ENCODE measurements at places on chromosomes 4 and X. TPM values are rescaled to one million over a fixed set of nuclear protein-coding genes. Genes with fewer than 3 reads are reported as not detected.

GRCh38 chr4:175947117-175947722, 118.4 kb upstream of the WDR17 start:
- ATAC-seq, result no peak

GRCh38 chr4:12926189-12927066, 557.7 kb downstream of the RAB28 start:
- ATAC-seq, result no peak

DNA sequence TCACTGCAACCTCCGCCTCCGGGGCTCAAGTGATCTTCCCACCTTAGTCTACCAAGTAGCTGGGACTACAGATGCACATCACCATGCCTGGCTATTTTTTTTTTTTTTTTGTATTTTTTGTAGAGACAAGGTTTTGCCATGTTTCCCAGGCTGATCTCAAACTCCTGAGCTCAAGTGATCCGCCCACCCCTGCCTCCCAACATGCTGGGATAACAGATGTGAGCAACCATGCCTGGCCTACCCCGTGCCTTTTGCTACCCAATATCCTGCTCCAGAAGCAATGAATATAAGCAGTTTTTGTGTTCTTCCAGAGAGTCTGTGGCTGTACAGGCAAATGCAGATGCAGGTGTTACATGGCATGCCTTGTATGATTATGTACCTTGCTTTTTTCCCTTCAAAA, 50.5 kb downstream of the TBC1D14 start:
- ATAC-seq, result no peak

DNA sequence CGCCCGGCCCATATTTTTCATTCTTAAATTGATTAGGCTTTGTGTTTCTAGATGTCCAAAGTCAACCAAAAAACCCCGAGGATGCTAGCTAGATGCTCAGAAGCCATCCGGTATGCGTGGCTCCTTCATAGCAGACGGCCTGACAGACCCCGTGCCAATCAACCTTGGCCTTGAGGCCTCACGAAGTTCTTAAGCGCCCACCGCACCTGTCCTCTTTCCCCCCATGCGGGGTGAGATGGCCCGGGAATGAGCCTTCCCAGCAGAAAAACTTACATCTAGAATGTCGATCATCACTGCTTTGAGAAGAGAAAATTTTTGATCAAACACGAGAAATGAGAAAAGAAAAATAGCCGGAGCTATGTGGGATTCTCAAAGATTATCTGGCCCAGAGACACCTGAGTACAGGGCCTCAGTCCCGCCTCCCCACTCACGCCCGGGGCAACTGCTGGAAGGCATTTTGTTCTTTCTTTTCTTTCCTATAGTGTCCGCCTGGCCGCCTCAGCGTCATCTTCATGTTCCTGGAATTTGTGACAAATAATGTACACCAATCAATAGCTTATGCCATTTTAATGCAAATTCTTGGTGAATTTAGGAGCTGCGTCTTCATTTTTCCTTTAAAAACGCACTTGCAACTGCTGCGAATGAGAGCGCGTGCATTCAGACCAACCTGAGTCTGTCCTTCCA, 1.6 kb upstream of the NAT8L start:
- ATAC-seq, result no peak

DNA sequence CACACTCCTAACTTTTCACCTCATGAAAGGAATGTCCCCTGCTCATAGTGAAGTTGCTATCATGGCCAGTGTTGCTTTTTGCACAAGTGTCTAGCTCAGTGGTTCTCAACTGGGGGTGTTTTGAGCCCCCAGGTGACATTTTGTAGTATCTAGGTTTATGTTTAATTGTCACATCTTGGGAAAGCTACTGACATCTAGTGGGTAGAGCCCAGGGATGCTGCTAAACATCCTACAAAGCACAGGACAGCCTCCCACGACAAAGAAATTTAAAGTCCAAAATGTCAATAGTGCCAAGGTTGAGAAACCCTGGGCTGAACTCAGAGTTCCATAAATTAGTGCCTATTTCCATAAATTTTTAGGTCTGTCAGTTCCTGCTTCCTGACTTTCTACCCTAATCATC, 70.7 kb upstream of the HCCS start:
- no peak for ATAC-seq

The PIGA gene
- 17.5 TPM for total RNA-seq

The MND1 gene
- total RNA-seq, result 4.4 TPM

The DOCK11 gene
- 9.3 TPM for total RNA-seq

DNA sequence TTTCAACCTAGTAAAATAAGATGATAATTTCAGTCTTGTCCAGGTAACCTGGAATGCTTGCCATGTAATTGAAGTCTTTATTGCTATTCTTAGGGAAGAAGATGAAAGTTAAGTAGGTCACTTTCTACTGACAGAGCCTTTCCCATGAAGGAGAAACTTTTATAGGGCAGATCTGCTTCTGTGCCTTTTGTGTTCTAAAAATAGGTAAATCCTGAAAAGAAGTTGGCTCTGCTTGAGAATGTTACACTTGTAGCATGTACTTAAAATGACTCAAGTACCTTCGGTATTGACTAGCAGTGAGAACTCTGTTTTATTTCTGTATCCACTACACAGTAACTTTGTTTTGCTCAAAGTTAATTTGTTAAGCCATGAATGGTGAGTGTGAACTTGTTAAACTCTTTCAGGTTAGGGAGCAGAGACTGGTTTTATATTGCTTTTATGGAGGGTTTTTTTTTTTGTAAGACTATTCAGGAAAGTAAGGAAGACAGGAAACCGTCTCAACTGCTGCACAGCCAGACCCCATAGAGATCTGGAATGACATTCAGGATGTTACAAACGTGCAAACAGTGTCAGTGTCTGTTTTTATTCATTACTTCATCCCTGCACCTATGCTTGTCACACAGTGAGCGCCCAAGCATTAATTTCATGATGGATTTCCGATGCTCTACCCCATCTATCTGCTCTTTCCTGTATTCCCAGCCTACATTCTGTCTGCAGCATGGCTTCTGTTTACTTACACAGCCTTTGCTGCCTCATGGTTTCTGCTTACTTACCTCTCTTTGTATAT, 53.0 kb downstream of the SEPTIN11 start:
- ATAC-seq, result no peak

The PABPC5 gene
- not detected for total RNA-seq

The IL1RAPL1 gene
- total RNA-seq, result 0.12 TPM

DNA sequence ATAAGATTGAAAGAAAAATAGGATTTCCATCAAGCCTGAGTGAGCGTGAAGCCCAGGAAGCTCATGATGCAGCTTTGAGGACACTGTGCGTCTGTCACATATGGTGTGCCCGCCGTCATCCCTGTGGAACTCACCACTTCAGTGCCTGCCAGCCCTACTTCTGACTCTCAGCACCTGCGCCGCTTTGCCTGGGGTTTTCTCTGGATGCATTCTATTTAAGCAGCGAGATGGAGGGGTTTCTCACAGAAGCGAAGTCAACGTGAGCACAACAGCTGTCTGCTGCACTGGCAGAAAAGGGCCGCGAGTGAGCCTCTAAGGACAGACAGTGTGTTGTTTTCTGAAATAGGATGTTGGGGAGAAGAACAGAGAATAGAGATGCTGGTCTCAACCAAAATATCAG, 6.2 kb upstream of the TMEM128 start:
- no peak for ATAC-seq

GRCh38 chrX:112380541-112381278, 298.1 kb upstream of the TRPC5 start:
- ATAC-seq, result no peak

- ATAC-seq, result no peak
Observed at GRCh38 chrX:66053414-66053813, 13.5 kb upstream of the VSIG4 start.

GRCh38 chr4:112152521-112152920, 7.3 kb downstream of the FAM241A start:
- ATAC-seq, result no peak

The KLKB1 gene
- total RNA-seq, result 0.08 TPM

The CYTL1 gene
- 0.88 TPM for total RNA-seq

DNA sequence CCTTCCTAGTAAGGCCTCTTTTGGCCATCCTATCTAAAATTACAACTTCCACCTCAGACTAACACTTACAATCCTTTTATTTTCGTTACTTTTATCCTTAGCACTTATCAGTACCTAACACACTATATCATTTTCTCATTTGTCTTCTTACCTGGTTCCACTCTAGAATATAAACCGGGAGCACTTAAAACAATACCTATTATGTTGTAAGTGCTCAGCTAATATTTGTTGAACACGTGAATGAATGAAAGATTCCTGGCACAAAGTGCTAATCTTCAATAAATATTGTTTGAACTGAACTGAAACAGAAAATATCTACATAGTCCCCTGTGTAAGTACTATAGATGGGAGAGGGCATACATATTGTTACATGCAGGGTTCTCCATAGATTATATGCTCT, 14.4 kb downstream of the MGARP start:
- no peak for ATAC-seq

The GAR1 gene
- 17.6 TPM for total RNA-seq

- ATAC-seq, result no peak
Observed at GRCh38 chrX:145735036-145735435, 82.6 kb upstream of the SLITRK2 start.

- no peak for ATAC-seq
Observed at GRCh38 chr4:183599284-183599683, 59.7 kb downstream of the RWDD4 start.

DNA sequence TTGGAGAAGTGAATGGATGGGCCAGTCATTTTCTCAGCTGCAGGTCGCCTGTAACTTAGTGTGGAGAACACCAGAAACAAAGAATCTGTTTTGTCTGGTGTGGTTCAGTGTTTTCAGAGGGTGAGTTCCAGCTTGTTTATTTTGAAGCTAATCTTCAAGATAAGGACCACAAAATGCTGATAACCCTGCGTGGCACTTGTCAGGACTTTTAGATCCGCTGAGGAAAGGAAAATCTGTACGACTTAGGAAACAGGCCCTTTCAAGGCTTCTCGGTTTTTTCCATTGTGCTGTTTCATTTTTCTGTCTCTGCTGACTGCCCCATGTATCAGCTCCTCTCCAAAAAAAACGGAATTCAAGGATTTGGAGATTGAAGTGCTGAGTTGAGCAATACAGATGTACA, 8.7 kb upstream of the ANAPC4 start:
- ATAC-seq, result no peak

- no peak for ATAC-seq
Observed at GRCh38 chrX:40008791-40009461, 88.8 kb downstream of the BCOR start.

DNA sequence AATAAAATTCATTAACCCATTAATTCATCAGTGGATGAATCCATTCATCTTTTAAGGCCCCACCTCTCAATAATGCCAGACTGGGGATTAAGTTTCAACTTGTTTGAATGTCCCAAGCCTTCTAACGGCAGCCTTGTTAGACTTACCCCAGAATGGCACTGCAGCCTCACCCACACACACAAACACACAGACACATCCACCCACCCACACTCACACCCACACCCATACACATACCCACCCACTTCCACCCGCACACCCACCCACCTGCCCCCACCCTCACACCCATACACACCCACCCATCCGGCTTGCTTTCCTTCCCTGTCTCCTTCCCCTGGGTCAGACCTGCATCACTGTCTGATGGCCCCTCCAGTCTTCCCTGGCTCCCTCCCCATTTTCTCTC, 102.6 kb downstream of the ARHGAP10 start:
- ATAC-seq, result no peak

DNA sequence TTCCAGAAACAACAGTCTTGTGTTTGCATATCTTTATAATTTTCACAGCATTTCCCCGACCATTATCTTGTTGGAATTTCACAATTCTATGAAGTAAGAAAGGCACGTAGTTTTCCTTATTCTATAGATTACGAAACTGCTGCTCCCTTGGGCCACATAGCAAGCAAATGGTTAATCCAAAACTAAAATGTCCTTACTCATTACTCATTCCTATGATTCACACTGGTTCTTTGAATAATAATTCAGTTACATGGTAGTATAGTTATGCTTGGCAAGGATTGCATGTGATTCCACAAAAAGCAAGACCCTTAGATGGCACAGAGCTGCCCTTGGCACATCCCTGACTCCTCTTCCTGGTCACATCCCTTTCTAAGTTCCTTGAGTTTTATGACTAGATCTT, 51.2 kb downstream of the OR13H1 start:
- no peak for ATAC-seq

Measured in esophagus mucosa (tissue), 1 donor.